Endothelial cell (in vitro differentiated cells): ENCODE measurements at places on chromosomes 3 and 15. TPM values are rescaled to one million over a fixed set of nuclear protein-coding genes. Genes with fewer than 3 reads are reported as not detected.
A peak's percentile ranks its signal among the peaks of the same experiment; 100 is the strongest.

DNA sequence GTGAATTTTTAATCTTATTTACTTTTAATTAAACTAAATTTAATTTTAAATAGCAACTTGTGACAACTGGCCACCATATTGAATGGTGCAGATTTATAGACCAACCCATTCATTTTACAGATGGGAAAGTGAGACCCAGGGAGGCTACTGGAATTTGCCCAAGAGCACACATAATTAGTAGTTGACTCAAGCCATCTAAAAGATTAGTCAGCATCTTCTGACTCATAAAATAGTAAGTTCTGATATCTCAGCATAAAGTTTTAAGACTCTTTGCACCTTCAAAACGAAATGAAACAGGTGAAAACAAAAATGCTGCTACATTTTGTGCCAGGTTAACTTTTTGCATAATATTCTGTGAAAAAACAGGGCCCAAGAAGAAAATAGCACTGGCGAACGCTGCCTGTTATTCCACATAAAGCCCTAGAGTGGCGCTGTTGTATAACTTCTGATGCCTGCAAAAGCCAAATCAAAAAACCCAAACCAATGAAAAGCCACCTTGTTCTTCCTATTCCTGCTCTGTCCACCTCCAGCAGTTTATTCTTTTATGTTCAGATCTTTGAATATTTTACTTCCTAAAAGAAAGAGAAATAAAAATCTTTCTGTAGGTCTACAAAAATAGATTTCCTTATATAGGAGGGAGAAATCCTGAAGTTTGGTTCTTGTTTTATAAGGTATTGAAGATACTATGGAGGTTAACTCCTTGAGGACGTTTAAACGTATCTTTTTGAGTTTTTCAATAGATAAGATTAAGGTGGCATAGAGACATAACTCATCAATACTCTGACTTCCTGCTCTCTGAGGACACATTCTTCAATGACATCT is 62.8 kb downstream of the OTOL1 start:
- DNase-seq: peak; percentile 28
- no peak overlapping the region for H3K27ac ChIP-seq
- no peaks in the 10 kb centered on the region for H3K4me1 ChIP-seq
- H3K36me3 ChIP-seq: no peaks in the 10 kb centered on the region
- no peaks in the 10 kb centered on the region for H3K27me3 ChIP-seq
- no peak overlapping the region for H3K4me3 ChIP-seq

TGM5 gene
- total RNA-seq: not detected

DNA sequence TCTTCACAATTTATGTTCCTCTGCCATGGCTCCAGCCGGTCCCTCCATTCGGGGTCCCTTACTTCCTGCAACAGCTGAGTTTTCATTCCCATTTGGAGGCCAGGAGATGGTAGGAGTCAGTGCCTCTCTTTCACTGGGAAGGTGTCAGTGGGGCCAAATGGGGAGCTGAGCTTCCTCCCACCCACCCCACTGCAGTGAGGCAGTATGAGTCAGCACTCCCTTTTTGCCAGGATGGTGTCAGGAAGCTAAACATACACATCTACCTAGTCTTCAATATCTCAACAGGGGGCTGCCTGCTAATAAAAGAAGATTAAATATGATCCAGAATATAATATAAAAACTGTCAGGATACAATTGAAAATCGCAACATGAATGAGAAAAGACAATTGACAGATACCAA is 12.7 kb upstream of the ACTC1 start:
- no peak overlapping the region for H3K4me3 ChIP-seq
- no peak overlapping the region for H3K27ac ChIP-seq
- no peaks in the 10 kb centered on the region for H3K27me3 ChIP-seq
- no peaks in the 10 kb centered on the region for H3K36me3 ChIP-seq
- DNase-seq: no peak

PLA2G4D gene
- total RNA-seq: not detected

TPRG1 gene
- total RNA-seq: 2.1 TPM

DNA sequence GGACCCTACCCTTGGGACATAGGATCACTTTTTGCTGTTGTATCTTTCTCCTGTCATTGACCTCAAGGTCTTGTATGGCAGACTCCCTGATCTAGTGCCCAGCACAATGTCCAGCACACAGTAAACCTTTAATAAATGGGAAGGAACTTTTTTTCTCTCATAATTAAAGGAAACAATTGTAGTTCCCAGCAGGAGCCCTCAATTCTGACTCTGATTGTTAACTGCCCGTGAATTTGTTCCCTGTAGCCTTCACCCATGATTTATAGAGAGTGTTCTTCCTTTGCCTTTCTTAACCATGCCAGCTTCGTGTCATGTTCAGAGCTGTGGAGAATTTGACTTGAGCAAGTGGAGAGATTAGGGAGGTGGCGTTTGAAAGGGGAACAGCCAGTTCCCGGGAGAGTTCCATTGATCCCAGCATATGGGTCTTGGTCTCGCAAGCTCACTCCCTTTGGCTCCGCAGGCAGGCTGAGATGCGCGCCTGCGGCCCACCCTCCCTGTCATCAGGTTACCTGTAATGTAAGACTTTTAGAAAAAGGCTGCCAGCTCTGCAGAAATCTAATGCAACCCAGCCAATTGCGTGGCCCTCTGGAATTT is 182.6 kb downstream of the TP63 start:
- H3K36me3 ChIP-seq: no peaks in the 10 kb centered on the region
- no peak overlapping the region for H3K4me3 ChIP-seq
- DNase-seq: no peak
- peaks cover 1% of the 10 kb centered on the region for H3K27me3 ChIP-seq
- no peak overlapping the region for H3K27ac ChIP-seq

THSD4 gene
- total RNA-seq: 0.92 TPM

- no peaks in the 10 kb centered on the region for H3K27me3 ChIP-seq
- no peaks in the 10 kb centered on the region for H3K36me3 ChIP-seq
- no peak overlapping the region for H3K4me3 ChIP-seq
Measured at GRCh38 chr3:23781051-23781450, 24.7 kb upstream of the UBE2E1 start.

GRCh38 chr3:52061121-52061910 is 4.9 kb upstream of the DUSP7 start:
- no peak overlapping the region for H3K4me3 ChIP-seq
- DNase-seq: no peak
- H3K27ac ChIP-seq: no peak overlapping the region
- H3K4me1 ChIP-seq: peaks cover 2% of the 10 kb centered on the region
